ENCODE measurements at places on chromosomes 11 and 22.

GRCh38 chr11:3178349-3178748 is 13.2 kb upstream of the OSBPL5 start:
- DNase-seq = no peak

GRCh38 chr22:37243402-37244113 is 511 bp downstream of the RAC2 start:
- no peak for DNase-seq

- DNase-seq = no peak
Measured at GRCh38 chr11:116970485-116971292, 127.5 kb downstream of the SIK3 start.

GRCh38 chr22:48448821-48449220 is 1378.9 kb downstream of the BRD1 start:
- DNase-seq = no peak

DNA sequence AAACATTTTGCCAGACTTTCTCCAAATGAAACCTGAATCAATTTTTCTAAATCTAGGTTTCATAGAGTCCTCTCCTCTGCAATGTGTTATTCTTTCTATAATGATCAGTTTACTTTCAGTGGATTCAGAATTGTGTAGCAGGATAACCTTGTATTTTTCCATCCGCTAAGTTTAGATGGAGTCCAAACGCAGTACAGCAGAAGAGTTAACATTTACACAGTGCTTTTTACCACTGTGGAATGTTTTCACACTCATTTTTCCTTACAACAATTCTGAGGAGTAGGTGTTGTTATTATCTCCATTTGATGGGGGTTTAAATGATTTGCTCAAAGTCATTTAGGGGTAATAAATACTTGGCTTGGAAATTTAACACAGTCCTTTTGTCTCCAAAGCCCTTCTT is 9.6 kb downstream of the RAG1 start:
- no peak for DNase-seq

- DNase-seq = no peak
Measured at GRCh38 chr11:407651-408123, 7.1 kb downstream of the SIGIRR start.

DNA sequence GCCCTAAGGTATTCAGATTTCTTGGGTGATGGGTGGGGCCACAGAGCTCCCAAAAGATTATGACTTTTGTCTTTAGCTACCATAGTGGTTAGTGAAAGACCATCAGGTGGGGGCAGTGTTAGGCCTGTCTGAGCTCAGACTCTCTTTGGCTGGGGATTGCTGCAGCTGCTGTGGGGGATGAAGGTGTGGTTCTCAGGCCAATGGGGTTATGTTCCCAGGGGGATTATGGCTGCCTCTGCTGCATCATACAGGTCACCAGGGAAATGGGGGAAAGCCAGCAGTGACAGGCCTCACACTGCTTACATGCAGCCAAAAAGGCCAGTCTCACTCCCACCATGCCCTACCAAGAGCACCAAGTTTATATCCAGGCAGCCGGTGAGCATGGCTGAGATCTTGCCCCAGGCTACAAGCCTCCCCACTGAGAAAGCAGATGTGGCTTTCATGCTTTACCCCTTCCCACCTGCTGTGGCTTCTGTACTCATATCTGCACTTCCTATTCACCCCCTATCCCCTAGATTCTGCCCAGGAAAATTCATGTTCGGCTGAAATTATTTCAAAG is 24.8 kb downstream of the CNTF start:
- DNase-seq = no peak

- DNase-seq = no peak
Measured at GRCh38 chr11:19723572-19724342, 11.1 kb downstream of the NAV2 start.

- DNase-seq = no peak
Measured at GRCh38 chr22:21450320-21450831, 16.8 kb upstream of the TMEM191C start.

DNA sequence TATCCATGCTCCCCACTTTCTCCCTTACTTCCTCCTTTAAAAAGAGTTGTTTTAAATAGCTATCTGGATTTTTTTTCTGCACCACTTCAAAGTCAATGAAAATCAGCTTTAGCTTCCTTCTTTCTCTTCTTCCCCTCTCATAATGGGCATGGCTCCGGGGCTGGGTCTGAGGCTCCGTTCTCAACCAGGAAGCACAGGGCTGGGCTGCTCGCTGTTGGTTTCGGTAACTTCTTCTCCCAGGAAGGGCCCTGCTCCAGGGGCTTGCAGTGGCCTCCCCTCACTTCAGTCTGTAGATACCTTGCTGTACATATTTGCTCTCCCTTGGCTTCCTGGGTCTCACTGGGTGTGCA is 23.8 kb downstream of the MICAL2 start:
- no peak for DNase-seq

GRCh38 chr11:26558190-26558589 is 13.9 kb downstream of the MUC15 start:
- DNase-seq = no peak

- no peak for DNase-seq
Measured at GRCh38 chr11:69817265-69818230, 1.7 kb downstream of the FGF3 start.

- no peak for DNase-seq
Measured at GRCh38 chr11:57940044-57940756, 83.5 kb upstream of the OR9Q1 start.

Measured in iPS DF 6.9 (cell line).